CD4-positive, alpha-beta T cell treated with Interleukin-15 for 1 hour (primary cell): ENCODE measurements at places on chromosomes 16 and 17.

DNA sequence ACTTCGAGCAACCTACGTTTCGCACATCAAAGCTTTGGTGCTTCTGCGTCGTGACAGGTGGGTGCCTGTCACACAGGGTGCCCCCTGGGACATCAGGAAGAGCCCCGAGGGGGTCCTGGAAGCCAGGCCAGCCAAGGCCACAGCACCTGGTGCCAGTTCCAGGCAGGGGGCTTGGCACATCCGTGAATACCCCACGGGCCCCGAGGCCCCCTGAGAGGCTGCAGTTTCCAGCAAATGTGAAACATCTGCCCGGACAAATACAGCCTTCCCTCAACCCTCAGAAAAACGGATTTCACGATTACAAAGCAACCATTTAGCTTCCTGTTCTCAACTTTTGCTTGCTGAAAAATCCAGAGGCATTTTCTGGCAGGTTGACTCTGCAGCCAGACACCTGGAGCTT lies 109.3 kb upstream of the METRNL start:
- no peak for DNase-seq

GRCh38 chr16:70664325-70665112 lies 18.2 kb downstream of the IL34 start:
- no peak for DNase-seq

DNA sequence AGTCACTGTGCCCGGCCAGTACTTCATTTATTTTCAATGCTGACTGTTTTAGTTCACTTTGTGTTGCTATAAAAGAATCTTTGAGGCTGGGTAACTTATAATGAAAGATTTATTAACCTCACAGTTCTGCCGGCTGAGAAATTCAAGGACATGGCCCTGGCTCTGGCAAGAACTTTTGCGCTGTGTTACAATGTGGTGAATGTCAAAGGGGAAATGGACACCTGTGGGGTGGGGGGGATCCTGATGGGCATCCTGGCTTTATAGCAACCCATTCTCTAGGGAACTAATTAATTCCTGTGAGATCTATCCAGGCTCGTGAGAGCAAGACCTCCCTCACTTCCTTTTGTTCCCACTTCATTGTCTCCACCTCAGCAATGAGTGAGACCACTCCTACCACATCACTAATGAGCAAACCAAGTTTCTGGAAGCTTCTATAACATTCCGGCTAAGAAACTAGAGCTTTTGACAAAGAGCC lies 17.1 kb upstream of the CDH3 start:
- DNase-seq: no peak

DNA sequence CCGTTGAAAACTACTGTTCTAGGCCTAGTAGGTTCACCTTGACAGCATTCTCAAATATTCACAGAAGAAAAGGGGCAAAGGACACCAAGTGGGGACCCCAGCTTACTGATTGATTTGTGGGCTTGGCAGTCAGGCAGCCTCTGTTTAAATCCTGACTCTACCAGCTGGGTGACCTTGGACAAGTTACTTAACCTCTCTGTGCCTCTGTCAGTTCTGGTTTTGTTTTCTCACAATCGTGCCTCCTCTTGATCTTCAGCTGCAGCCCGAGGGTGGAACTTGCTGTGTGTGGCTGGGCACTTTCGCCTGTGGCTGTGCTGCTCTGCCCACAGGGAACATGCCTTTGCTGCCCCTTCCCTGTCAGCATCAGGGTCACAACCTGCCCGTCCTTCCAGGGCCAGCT lies 17.8 kb downstream of the RAP1GAP2 start:
- DNase-seq: no peak

GRCh38 chr17:59469786-59470485 lies 95.5 kb upstream of the DHX40 start:
- DNase-seq: no peak

- no peak for DNase-seq
Observed at GRCh38 chr17:56314026-56314425, 160.8 kb downstream of the ANKFN1 start.

GRCh38 chr16:47999595-47999994 lies 156.2 kb downstream of the ABCC12 start:
- DNase-seq: no peak

DNA sequence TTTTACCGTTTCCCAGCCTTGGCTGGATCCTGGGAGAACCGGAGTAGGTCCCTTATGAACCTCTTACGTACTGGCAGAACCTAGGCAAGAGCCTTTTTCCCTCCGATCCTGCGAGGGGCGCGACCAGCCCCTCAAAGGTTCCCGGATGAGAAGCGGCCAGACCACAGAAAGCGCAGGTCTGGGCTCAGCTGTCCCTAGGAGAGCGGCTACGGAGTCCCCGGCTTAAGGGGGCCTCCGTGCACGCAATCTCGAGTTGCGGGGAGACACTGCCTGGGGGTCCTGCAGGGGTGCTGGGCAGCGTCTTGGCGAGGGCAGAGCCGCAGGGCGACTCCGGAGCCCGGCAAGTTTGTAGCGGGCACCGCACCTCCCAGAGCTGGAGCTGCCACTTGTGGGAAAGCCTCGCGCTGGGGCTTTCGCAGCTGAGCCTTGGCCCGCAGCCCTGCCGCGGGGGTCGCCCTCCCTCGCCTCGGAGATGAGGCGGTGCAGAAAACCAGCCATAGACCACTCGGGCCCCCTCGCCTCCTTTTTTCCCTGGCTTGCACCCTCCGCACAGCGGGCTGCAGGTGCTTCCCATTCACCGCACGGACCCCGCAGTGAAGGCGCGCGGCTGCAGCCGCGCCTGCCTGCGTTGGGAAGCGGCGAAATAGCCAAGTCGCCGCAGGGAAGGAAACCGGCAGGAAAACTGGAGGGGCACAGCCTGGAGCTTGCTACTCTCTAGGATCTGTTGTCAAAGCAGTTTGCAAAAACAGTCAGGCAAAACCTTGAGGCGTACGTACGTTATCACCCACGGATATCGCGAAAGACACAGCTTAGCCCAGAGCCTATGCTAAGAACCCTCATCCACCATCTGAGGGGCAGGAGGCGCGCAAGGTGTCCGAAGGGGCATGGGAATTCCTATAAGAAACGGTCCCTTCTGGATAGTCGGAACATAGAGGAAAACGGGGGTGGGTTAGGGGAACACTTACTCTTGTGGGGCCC lies 834 bp downstream of the CDH8 start:
- no peak for DNase-seq

GRCh38 chr17:38786372-38786771 lies 13.0 kb downstream of the PIP4K2B start:
- DNase-seq: no peak

DNA sequence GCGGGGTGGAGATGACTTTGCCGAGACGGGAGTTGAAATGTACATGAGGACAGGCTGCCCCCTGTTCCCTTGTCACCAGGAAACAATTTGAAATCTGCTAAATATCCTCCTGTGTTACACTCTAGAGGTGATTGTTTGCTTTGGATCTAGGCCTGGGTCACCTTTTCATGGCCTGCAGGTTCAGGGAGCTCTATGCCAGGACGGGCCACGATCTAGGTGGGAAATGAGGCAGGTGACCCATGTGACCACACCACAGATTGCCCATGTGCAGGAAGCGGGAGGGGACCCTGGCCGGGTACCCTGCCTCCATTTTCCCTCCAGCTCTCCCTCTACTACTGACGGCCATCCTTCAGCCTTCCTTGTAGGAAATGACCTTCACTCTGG lies 43.4 kb downstream of the MEAK7 start:
- no peak for DNase-seq

GRCh38 chr17:74605361-74605760 lies 13.3 kb upstream of the CD300LD start:
- no peak for DNase-seq

DNA sequence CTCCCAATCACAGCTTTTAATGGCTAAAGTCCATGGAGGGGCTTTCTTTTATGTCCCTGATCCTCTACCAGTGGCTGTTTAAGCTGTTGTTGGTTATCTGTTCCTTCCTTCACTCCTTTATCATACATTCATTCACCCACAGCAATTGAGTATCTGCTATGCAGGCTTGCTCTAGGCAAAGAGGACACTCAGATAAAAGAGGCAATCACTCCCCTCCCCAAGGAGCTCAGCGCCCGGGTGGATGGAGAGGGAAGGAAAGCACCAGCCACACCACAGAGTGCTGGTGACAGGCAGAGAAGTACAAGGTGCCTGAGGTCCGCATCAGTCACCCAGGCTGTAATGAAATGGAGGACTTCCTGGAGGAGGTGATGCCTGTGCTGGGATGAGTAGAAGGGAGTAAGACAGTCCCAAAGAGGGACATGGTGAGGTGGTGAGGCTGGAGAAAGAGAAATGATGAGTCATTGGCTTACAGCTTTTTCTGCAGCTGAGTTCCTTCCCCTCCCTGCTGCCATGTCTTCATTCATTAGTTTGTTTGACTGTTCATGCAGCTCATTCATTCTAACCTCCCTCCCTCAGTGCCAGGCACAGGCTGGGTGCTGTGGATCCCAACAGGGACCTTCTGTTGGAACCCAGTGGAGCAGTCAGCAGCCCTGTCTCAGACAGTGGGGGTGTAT lies 12.8 kb upstream of the NGFR start:
- DNase-seq: no peak

DNA sequence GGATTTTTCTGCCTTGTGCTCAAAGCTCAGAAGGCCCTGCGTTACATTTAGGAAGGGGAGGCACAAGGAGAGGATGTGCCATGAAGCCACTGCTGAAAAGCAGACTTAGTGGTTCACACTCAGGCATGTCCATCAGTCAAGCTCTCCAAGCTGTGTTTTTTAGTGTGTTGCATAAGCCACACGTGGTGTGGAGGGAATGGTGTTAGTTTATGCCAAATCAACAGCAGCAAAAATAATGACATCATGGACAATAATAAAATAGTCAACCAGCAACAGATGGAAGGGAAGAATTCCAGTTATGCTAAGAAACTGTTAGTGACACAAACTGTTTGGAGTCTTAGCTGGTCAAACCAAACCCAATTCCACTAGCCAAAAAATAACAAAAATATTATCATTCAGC lies 438.3 kb downstream of the NPIPA7 start:
- no peak for DNase-seq

GRCh38 chr17:38439436-38439835 lies 11.2 kb downstream of the ARHGAP23 start:
- no peak for DNase-seq

- peak; percentile 92 for DNase-seq
Observed at GRCh38 chr17:42180922-42181850, at the start of gene KCNH4. Gene KCNH4, minus strand, starts transcription at chr17:42181142. Its CDS starts 197 bp downstream, at chr17:42180945.

GRCh38 chr17:80832266-80832676 lies 159.4 kb upstream of the CHMP6 start:
- peak; percentile 11 for DNase-seq

GRCh38 chr17:81337476-81337879 lies 42.4 kb upstream of the SLC38A10 start:
- no peak for DNase-seq
